ENCODE measurements at places on chromosomes 3 and 15.

DNA sequence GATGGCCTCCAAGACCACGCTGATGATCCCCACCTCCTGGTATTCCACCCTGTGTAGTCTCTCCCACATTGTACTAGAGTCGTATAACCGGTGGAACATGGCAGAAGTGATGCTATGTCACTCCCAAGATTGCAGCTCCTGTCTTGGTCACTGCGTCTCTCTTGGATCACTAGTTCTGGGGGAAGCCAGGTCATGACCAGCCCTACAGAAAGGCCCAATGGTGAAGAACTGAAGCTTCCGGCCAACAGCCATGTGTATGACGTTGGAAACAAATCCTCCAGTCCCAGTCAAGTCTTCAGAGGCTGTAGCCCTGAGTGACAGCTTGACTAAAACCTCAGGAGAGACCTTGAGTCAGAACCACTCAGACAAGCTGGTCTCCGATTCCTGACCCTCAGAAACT lies 61.9 kb upstream of the FNDC3B start:
- DNase-seq = no peak

- DNase-seq = no peak
Observed at GRCh38 chr15:82960766-82961165, 8.2 kb upstream of the HOMER2 start.

- DNase-seq = no peak
Observed at GRCh38 chr3:170055209-170055608, 17.4 kb downstream of the GPR160 start.

- no peak for DNase-seq
Observed at GRCh38 chr3:89364314-89364713, 256.9 kb downstream of the EPHA3 start.

DNA sequence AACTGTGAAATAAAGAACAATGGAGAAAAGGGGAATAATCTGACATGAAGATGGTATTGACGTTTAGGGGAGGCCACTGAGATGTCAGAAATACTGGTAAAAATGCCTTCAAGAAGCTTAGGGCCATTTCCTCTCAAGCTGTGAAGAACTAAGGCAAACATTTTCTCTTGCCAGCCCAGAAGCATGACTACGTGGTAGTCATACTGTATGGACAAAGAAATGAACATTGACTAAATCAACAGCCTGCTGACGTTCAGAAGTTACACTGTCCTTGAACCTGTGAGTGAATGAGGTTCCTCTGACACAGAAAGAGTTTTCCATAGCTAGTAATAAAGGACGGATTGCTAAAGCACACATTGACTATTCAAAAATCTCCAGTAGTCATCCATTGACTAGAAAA lies 121.0 kb downstream of the P3H2 start:
- DNase-seq = no peak

GRCh38 chr3:64859625-64860535 lies 172.1 kb upstream of the ADAMTS9 start:
- no peak for DNase-seq

GRCh38 chr3:171741377-171741776 lies 68.9 kb downstream of the PLD1 start:
- DNase-seq = no peak

GRCh38 chr15:51718219-51718618 lies 19.2 kb downstream of the LYSMD2 start:
- DNase-seq = no peak

- no peak for DNase-seq
Observed at GRCh38 chr15:29933042-29933803, 111.0 kb upstream of the TJP1 start.

GRCh38 chr3:156174229-156174847 lies 54.0 kb downstream of the KCNAB1 start:
- no peak for DNase-seq

DNA sequence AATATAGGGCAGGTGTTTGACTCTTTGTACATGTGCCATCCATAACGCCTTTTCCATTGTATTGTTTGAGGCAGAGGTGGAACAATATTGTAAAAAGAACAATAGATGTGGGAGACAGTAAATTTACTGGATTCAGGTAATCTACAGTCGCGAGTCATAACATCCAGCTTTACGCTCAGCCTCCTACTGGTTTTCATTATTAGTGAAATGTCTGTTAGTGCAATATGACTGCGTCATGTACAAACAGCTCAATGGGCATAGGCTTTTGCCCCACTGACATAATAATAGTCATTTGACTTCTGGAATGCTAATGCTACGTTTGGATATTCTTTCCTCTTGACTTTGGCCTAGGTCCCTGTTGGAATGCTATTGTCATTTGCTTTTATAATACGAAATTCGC lies 9.5 kb downstream of the CACNA2D3 start:
- DNase-seq = no peak

- no peak for DNase-seq
Observed at GRCh38 chr15:33034588-33034987, 159.9 kb downstream of the FMN1 start.

DNA sequence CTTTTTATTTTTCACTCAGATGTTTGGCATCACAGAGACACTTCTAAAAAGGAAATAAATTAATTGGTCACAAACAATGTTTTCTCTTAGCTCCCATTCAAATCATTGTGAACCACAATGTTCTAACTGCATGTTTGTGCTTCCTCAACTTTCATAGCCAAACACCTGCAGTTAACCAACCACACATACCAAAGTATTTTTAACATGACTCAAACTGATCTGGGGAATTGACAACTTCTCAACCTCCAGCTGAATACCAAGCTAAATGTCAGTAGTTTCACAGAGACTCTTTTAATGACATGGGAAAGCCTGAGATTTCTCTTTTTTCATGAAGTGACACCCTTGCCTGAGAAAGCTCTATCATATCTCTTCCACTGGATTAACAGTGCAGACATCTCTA lies 217.9 kb upstream of the MME start:
- no peak for DNase-seq

- no peak for DNase-seq
Observed at GRCh38 chr3:190543671-190544070, 29.8 kb downstream of the IL1RAP start.

DNA sequence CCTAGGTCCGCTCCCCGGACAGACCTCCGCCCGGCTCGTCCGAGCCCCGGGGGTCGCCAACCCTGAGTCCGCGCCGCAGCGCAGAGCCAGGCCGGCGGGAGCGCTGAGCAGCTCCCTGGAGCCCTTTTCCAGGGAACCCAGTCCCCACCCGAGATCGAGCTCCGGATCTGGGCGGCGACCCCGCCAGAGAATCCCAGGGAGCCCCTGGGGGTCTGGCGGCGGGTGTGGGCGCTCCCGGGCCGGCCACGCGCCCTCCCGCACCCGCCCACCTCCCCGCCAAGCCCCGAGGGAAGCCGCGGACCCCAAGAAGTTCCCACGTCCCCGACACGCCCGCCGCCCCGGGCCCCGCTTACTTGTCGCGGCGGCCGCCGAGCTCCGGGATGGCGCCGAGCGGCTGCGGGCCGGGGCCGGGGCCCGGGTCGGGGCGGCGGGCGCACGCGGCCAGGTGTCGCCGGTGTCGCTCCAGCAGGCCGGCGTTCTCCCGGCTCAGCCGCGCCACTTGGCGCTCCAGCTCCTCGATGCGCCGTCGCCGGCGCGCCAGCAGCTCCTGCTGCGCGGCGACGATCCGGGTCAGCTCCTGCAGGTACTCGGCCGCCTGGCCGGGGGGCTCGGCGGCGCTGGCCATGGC lies 137.7 kb downstream of the NUP210 start:
- DNase-seq = no peak

DNA sequence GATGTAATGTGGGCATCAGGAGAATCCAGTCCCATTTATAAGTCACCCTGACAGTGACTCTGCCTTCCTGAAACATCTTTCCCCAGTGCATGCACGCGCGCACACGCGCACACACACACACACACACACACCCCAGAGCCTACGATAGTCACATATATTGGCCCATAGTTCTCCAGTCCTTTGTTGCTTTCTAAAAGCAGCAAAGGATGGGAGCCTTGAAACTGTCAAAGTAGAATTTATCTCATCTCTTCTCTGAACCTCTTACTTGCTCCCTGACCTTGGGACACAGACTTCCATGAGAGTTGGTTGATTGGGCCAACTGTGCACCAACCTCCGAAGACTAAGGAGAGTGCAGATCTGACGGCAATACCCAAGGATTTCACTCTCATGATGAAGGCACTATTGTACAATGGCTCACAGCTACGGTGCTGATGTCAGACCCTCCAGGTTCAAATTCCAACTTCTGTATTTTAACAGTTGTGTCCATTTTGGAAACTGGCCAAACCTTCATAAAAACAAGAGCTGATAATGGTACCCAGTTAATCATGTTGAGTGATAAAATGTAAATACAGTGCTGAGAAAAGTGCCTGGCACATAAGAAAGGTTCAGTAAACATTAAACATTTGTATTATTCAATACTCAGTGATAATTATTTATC lies 8.3 kb downstream of the CPA3 start:
- DNase-seq = no peak

GRCh38 chr3:100105501-100105900 lies 8.8 kb downstream of the FILIP1L start:
- DNase-seq = no peak

GRCh38 chr3:20652231-20652986 lies 466.4 kb upstream of the SGO1 start:
- no peak for DNase-seq

DNA sequence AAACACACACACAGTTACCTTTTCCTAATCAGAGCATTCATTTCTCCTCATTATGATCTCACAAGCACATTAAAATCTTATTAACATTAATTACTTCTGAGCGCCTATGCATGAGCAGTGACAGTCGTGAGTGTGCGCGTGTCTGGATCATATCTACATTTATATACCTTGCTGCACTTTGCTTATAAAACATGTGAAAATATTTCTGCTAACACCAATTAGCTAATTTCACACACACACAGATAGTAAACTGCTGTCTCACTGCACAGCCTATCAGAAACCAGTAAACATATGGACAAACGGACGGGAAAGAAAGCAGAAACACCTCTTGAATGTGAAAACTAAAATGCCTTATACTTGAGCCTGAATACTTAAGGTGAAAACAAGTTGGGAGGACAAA lies 64.8 kb downstream of the ZBTB20 start:
- no peak for DNase-seq

- DNase-seq = no peak
Observed at GRCh38 chr3:38516669-38517068, 20.5 kb downstream of the EXOG start.

GRCh38 chr3:42655980-42656679 lies 2.6 kb downstream of the ZBTB47 start:
- DNase-seq = no peak

DNA sequence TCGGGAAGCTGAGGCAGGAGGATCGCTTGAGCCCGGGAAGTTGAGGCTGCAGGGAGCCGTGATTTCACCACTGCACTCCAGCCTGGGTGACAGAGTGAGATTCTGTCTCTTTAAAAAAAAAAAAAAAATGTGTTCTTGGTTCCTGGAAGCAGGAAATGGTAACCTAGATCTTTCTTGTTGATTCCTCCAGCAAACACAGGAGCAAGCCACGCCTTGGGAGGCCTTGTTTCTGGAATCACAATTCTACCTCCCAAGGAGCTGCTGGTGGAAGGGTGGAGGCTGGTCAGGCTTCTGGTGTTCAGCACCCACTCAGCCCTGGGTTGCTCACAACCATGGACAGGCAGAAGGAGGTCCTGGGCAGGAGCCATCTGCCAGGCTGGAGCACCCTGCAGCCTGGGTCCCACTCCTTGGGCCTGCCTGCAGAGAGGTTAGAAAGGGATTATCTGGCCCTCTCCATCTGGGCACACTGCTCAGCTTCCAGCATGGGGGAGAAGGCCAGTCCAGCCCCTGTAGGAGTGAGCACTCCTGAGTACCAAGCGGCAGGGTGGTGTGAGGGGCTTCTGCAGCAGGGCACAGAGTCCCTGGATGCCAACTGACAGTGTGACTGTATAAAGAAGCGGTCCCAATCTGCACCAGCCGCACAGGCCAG lies 65.6 kb downstream of the ABTB1 start:
- DNase-seq = no peak

GRCh38 chr15:96150254-96150653 lies 180.2 kb upstream of the NR2F2 start:
- no peak for DNase-seq

DNA sequence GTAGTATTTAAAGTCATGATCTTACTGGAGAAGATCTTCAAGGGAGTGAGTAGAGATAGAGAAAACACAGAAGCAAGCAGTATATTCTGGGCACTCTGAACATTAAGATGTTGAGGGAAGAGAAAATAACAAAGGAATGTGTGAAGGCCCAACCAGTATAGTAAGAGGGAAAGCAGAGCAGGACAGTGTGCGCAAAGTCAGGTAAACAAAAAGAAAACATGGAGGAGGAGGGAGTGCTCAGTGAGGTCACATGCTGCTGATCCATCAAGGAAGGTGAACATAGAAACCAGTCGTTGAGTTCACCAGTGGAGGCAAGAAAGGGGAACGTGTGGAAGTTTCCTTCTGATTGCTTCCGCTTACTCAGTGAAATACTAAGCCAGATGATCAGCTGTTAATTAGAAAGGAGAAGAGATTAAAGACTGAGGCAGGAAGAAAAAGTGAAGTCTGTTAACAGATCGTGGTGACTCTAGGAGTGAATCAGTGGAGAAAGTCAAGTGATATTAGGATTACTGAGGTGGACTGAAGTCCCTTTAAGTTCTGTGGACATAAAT lies 47.2 kb downstream of the OPA1 start:
- DNase-seq = no peak

DNA sequence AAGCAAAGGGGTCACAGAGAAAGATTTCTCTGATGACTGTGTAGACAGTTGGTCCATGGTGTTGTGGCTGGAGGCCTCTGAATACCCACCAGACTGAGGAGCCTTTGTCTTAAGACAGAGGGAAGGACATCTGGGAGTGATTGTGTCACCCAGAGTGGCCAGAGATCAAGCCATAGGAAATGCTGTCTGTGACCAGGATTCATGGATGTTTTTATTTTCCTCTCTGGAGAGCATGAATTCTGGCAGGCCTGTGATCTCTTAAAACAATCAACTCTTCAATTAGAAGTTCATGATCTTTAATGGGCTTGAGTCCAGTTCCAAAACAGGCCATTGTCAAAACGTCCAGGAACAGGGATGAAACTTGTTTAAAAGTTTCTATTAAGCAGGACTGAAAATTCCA lies 198.9 kb upstream of the CTDSPL start:
- no peak for DNase-seq

DNA sequence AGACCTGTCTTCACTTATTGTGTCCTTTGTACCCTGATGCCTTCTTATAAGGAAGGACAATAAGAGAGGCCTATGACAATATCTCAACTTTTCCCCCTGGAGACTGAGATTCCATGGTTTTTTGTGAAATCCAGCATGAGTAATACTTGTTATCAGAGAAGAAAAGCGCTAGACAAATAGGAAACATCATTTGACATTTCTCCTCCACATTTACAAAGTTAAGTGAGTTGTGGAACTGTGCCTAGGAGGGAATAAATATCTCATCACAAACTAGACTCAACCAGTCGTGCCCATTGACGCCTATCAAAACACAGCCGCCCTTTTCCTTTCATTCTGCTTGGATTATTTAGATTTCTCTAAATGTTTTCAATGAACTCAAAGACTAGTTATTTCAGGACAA lies 253.1 kb downstream of the MECOM start:
- no peak for DNase-seq
